Fibroblast of skin of right biceps (primary cell): ENCODE measurements at places on chromosomes 7 and 10.

DNA sequence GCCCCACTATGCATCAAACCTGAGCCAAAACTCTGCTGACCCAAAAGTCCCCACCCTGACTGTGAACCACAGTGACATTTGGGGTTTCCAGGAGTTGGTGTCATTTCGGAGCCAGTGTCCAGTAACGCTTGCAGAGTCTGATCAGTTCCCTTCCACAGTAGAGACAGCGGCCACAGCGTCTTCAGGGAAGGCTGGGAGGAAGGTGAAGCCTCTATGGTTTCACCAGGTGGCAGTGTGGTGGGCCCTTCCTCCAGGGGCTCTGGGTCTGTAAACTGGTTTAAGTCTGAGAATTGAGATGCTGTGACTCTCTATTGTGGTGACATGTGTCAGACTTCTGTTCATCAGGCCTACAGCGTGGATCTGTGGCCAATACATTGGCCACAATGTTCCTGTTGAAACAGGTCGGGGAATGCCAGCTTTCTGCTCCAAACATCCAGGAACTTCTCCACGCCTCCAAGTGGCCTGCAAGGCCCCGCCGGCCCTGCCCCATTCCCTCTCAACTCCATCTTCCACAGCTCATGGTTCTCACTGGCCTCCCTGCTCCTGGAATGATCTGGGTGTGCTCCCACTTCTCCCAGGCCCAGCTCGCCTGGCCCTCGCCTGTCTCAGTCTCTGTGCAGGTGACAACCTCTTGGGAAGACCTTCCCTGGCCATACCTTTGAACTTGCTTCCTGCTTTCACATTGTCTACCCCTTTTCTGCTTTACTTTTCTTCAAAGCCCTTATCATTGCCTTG lies 124.5 kb upstream of the FAM20C start:
- DNase-seq = no peak

- DNase-seq = no peak
Measured at GRCh38 chr7:95251966-95252365, 72.4 kb downstream of the PON1 start.

- no peak for DNase-seq
Measured at GRCh38 chr10:11246752-11247467, 229.2 kb downstream of the CELF2 start.

DNA sequence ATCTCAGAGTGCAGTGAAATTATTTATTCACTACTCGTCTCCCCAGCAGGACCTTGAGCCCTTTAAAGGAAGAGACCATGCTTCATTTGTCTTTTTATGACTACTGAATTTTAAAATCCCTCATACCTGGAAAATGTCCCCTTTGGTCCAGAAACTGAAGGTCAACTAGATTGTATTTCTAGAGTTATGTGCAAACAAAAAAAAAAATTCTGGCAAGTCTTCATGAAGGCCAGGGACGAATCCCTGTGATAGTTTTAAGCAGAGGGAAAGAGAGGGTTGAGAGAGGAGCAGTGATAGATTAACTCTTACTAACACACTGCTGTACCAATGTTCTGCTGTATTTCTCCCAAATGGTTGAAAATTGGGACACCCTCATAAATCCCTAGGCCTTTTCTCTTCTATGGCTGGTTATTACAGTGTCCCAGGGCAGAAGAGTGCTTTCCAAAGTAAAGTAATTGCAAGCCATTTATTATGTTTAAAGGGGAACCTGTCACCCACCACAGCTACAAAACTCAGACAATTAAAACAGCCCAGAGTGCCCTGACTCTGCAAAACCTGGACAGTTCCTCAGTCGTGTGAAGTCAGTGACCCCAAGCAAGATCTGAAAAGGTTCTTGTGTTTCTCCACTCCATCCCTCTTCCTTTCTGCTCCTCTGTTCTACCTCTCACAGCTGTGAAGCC lies 182.8 kb upstream of the AOAH start:
- DNase-seq = no peak

DNA sequence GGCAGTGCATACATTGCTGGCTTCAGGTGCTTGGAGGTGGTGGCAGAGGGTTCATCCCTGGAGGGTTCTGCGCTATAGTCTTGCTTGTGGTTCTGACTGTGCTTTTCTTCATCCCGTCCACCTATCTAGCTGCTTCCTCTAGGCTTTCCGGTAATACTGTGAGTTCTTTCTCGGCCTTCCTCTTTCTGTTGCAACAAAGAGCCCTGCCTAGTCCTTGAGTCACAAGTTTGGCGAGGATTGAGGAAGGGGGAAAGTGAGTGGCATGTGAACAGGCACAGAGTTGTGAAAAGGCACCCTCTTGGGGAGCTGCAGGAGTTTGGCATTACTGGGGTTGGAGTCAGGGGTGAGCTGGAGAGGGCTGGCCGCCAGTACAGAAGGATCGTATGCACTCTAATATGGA lies 123.0 kb downstream of the SH2D4B start:
- no peak for DNase-seq

GRCh38 chr10:5860066-5860465 lies 29.6 kb downstream of the ANKRD16 start:
- no peak for DNase-seq

- no peak for DNase-seq
Measured at GRCh38 chr7:31082447-31082846, 30.3 kb downstream of the ADCYAP1R1 start.

GRCh38 chr7:157032128-157032527 lies 21.7 kb upstream of the MNX1 start:
- no peak for DNase-seq

GRCh38 chr10:101881036-101881774 lies 37.6 kb upstream of the KCNIP2 start:
- no peak for DNase-seq

GRCh38 chr7:98294798-98295382 lies 13.4 kb downstream of the BRI3 start:
- peak; percentile 50 for DNase-seq

GRCh38 chr10:44673245-44673983 lies 237.7 kb upstream of the TMEM72 start:
- no peak for DNase-seq

GRCh38 chr10:74576586-74576985 lies 249.8 kb upstream of the KAT6B start:
- no peak for DNase-seq

GRCh38 chr10:69588358-69588757 lies 15.1 kb upstream of the NEUROG3 start:
- DNase-seq = no peak

DNA sequence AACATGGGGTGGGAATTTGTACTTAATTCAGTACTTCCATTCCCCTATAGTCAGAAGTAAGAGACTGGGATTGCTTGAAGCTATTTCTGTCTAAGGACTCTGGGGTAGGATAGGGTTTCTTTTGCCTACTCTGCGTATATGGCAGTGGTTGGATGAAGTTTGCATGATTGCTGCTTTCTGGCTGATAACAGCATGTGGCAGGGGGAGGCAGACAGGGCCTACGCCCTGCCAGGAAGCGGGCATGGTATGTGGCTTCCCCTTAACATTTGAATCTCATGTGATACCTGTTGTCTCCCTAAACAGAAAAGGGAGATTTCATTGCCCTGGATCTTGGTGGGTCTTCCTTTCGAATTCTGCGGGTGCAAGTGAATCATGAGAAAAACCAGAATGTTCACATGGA lies 57.1 kb downstream of the TACR2 start:
- no peak for DNase-seq

GRCh38 chr10:89679986-89680385 lies 21.4 kb upstream of the KIF20B start:
- no peak for DNase-seq

DNA sequence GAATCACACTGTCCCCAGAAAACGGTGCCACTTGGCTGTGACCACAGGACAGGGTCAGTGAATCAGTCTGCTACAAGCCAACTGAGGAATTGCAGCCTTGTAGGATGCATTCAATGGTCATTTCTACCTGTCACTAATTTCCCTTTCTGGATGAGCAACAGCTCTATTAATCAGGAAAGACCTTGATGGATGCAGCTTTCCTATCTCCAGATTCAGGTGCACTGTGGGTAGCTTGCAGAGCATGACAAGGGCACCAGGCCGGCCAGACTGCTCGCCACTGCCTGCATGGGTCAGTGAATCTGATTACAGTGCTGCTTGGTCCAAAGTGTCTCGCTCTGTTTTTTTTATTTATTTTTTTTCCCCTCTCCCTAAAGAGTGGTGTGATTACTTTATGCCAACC lies 506.8 kb upstream of the AUTS2 start:
- DNase-seq = no peak

- no peak for DNase-seq
Measured at GRCh38 chr10:65534771-65535170, 1391.1 kb upstream of the LRRTM3 start.

DNA sequence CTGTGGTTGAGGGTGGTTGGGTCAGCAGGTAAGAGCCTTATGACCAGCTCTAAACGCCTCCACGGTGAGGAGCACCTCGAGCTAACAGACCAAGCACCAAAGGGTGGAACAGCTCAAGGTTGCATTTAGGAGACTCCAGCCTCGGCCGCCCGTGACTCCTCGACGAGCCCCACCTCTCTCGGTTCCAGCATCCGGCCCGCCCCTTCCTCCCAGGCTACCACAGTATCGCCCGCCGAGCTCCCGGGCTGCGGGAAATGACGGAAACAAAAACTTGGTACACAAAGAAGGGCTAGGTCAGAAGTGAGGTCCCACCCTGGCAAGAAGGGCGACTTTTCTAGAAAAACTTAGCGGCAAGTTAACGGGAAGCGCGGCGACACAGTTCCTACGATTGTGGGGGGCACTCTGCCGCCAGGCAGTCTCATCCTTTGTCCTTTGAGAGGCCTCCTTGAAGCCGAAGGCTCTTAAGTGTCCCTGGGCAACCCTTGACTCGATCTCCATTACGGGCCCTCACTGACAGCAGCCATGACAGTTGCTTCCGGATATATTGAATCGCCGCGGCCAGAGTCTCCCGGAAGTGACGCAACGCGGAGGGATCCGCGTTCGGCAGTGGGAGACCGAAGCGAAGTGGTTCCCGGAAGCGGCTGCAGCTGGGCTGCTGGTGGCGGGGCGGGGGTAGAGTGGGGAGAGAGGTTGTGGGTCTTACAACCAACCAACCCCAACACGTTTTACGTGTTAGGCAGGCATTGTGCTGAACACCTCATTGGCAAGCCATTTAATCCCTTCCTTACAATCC lies 40.2 kb upstream of the ZNF518A start:
- peak; percentile 98 for DNase-seq

DNA sequence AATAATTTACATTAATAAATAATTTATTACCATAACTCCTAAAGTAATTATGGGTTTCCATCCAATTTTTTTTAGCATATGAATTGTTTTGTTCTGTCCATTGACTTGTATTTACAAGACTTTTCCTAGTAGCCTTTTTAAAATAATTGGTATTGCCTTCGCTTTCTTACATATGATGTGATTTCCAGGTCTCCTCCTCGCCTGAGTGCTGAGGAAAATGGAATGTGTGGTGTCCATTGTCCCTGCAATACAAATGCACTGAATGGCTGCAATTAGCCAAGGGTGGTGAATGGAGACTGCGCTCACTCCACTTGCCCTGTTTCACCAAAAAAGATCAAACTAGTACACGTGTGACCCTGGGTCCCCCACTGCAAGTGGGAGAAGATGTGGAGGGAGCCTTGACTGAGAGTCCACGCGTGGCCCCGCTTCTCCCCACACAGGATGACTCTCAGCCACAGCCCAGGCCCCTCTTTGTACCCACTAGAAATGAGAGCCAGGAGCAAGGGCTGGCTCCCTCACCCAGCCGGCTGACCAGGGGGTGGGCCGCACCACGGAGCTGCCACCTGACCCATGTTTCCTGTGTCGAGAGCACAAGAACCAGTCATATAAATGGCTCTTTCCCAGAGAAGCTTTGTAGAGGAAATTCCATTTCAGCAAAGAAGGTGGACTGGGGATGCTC lies 52.6 kb downstream of the FAM53B start:
- no peak for DNase-seq

DNA sequence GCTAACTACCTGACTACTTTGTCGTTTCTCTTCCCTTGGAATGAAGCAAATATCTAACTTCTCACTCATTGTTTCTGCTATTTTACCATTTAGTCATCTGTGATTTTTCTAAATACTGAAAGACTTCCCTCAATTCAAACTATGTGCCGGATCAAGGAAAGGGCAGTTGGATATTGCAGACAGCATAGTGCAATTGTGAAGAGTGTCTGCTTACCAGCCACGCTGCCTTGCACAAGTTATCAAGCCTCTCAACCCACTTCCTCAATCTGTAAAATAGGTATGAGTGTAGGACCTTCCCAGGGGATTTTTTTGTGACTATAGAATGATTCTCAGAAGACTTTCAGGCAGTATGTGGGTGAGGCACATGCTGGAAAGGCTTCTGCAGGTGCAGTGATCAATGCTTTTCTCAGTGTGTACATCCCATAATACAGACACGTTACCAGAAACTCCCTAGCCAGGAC lies 54.3 kb downstream of the EGFR start:
- peak; percentile 75 for DNase-seq

- DNase-seq = no peak
Measured at GRCh38 chr7:37352974-37353948, 95.4 kb downstream of the ELMO1 start.

- DNase-seq = no peak
Measured at GRCh38 chr7:54778166-54778565, 19.2 kb upstream of the SEC61G start.

DNA sequence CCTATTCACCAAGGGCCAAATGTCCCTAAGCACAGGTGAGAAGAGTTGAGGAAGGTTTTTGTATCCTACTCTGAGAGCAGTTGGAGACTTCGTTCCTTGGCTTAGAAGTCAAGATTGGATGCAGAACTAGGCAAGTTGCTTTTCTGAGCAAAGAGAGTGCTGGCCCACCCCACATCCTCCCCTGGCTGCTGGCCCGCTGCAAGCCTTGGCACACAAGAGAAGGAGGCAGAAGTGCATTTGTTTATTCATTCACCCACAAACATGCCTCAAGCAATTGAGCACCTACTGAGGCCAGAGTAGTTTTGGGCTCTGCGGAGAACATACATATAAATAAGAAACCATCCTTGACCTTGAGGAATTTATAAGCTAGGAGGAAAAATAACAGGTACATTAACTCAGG lies 318.9 kb downstream of the KCNMA1 start:
- DNase-seq = no peak

GRCh38 chr7:132518102-132518838 lies 58.0 kb downstream of the PLXNA4 start:
- DNase-seq = no peak

GRCh38 chr10:12650122-12650521 lies 300.8 kb downstream of the CAMK1D start:
- no peak for DNase-seq

- DNase-seq = no peak
Measured at GRCh38 chr10:131681656-131682055, 219.2 kb upstream of the PPP2R2D start.
